ENCODE measurements at places on chromosomes 7 and 10. TPM values are rescaled to one million over a fixed set of nuclear protein-coding genes. Genes with fewer than 3 reads are reported as not detected.

GRCh38 chr7:24172856-24173255 is 111.1 kb upstream of the NPY start:
- DNase-seq, result no peak

GRCh38 chr7:88111140-88111743 is 108.6 kb downstream of the SRI start:
- DNase-seq, result peak; percentile 36

GRCh38 chr10:35972275-35972674 is 330.2 kb upstream of the FZD8 start:
- DNase-seq, result no peak

DNA sequence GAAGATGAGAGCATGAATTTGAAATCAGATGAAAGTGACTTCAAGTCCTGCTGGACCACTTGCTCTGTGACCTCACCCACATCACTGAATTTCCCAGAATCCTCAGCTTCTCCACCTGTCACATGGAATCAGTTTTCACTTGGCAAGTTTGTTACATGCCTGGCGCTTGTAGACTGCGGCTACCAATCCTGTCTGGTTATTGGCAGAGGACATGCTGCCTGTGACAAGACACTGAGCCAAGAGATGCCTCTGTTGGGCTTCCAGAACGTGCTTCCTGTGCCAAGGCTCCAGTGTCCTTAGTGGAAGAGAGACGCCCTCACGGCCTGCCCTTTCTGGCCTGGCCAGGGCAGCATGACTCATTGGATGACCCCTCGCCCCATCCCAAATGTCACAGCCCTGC is 4.4 kb upstream of the MYL10 start:
- no peak for DNase-seq

DNA sequence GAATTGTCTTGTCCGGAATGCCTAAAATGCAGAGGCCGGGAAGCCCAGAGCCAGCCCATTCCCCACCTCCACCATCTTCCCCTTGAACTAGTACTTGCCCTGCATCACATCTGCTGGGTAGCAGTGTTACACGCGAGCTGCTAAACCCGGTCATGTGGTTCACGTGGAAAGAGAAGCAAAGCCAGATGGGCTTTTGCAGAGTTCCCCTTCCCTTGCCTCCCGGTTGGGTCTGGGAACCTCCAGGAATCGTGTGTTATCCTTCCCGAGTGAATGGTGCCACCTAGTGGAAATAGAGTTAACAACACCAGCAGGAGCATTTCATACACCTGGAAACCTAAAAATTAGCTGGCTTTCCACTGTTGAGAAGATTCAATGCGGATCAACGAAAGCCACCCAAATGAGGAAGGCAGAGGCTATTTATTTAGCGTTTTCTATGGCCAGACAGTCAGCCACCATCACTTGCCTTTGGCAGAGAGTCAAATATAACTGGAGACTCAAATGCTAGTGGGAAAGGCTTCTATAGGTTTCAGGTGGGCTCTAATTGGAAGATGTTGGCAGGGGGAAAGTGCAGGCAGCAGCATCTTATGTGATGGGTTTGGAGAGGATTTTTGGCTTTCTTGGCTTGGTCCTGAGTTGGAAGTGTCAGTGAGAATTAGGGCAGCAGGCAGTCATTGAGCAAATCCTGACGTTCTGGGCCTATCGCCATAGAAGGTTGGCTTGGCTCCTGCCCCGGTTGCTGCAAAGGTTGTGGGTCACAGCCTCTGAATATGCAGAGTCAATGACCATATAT is 12.9 kb upstream of the DENND2A start:
- peak; percentile 62 for DNase-seq

DNA sequence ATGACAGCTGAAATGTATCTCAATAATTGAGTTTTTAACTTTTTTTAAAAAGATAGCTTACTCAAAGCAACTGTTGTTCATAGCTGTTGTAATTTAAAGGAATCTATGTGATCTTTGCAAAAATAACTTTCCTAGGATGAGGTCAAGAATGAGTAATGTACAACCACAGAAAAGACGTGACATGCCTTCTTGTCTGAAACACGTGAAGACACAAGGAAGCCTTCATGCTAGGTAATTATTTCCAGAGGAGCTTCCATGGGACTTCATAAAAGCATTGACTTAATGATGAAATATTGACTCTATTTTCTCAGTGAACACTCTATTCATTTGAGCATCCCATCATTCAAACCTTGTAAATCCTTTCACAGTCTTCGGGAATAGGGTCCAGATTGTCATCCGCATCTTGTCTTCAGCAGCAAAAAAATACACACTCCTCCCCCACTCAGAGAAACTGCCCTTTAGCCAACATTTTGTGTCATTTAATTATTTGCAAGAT is 528.0 kb downstream of the NRG3 start:
- no peak for DNase-seq

DNA sequence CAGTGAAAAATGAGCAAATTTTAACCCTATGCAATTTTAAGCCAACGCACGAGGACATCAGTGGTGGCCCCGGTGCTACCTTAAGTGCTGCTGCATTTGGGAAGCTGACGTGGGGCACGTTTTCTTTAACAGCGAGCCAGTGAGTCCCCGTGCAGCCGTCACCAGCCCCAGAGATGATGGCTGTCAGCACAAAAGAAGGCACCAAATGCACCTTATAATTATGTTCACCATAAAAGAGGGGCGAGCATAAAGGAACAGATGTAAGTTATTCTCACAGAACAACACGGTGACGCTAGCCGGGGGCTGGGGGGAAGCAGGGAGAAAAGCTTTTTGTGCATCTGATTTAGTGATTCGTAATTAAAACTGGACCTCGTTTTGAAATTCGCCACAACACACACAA is 260.1 kb downstream of the DNAJB6 start:
- DNase-seq, result no peak

- no peak for DNase-seq
Observed at GRCh38 chr10:73886661-73887293, 12.4 kb upstream of the CAMK2G start.

DNA sequence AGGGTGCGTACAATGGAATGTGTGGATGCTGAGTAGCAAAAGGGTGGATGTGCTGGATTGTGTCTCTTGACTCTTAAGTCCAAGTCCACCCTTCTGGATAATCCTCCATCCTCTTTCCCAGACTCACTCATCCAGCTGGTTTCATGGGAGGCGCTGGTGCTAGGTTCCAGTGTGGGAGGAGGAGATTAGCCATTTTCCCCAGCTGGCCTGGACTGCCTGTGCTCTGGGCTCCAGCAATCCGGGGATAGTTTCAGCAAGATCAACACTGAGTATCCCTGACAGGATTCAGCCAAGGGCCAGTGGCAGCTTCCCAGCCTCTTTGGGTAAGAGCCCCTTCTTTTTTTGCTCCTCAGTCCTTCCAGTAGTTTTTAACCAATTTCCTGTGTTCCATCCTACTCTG is 21.6 kb upstream of the TRIL start:
- no peak for DNase-seq

DNA sequence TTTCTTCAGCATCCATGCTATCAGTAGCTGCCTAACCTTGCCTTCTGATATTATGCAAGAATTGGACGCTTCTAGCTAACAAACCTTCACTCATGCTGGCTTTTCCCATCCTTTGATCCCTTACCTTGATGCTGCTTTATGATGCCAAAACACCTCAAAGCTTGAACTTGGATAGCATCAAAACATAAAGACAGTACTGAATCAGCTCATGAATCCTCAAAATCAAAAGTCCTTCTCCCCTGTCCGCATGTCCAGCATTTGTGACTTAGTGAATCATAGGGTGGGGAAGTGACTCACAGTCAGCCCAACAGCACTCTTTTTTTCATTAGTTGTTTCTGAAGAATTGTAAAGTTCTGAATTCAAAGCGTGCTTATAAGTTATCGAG is 89.5 kb upstream of the PIK3CG start:
- peak; percentile 76 for DNase-seq

DNA sequence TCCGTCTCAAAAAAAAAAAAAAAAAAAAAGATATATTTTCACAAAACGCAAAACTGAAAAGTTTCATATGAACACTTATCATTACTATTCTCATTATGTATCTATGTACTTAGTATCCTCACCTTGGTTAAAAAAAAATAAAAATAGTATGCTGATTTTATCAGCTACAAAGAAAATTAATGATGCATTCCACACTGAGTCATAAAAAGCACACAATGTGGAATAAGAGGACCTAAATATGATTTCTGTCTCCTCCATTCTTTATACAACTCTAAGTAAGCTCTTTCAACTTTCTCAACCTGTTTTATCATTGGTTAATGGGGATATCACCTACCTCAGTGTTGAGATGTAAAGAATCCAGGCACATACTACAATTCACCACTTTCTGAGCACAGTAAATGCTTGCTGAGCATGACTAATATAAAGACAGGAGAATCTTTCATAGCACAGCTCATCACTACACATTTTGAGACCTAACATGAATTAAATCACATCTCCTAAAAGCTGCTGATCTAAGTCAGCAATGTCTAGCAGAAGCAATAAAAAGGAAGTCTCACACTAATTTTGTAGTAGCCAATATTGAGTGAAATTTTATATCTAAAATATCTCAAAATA is 2.7 kb downstream of the SNX13 start:
- DNase-seq, result no peak

DNA sequence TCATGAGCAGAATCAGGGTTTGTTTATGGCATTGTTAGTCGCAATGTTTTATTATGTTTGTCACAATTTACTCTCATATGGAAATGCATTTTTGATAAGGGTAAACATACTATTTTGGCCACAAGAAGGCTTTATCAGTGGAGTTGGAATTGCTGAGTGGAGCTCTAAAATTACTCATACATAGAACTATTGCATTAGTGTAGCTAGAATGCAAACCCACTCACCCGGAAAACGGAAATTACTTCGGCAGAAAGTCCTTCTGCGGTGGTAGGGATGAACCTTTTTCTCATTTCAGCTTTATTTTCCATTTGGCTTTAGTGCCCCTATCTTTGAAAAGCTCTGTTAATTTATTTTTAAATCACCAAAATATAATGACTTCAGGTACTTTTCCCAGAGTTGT is 42.8 kb upstream of the NPY start:
- DNase-seq, result no peak

DNA sequence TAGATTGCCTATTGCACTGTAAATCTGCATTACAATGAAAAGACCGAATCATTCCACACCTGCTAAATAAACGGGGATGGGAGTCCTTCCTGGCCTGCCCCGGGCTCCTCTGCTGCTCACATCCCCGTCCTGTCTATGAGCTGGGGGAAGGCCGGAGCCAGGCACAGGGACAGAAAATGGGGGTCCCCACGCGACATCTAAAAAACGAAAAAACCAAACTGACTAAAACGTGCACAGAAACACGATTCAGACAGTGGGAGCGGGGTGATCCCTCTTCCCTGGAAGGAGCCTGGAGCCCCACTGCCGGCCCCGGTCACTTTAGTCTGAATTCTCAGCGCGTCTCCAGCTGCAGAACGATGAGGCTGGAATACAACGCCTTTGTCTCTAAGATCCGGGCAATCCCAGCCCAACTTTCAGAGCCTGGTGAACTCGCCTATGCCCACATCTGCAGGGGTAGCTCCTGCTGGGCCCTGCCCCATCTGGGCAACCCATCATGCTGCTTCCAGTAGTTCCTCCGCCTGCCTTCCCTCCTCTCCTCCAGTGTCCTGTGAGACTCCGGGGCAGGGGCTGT is 78.0 kb downstream of the ADARB2 start:
- no peak for DNase-seq

- no peak for DNase-seq
Observed at GRCh38 chr7:105734233-105734632, 142.2 kb downstream of the ATXN7L1 start.

GRCh38 chr10:131233611-131234258 is 77.8 kb downstream of the TCERG1L start:
- DNase-seq, result no peak

DNA sequence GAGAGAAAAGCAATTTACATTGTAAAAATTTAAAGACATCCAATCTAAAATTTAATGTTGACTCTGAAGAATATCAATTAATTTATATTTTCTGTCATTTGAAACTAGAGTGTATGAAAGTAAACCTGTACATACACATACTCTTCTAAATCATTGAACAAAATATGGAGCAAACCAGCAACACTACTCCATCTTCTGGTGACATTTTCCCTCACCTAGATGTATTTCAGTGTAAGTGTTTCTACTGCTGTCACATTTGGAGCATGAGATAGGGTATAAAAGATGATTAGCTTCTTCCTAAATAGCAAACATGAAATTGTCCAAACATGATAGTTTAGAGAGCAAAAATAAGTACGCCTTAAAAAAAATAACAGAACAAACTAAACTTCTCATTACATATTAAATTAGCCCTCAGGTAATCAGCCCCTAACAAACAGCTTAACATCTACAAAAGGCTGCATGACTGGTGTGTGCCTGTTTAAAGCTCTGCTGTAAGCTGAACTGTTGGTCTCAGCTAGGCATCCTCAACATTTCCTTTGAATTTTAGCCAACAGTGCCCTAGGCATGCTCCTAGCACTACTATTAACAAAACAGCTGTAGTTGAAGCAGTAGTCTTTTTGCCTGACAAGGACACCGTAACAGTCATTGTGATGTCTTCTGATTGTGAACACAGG is 189.8 kb downstream of the CTNNA3 start:
- DNase-seq, result no peak

GRCh38 chr10:22475651-22476600 is 130.6 kb downstream of the SPAG6 start:
- no peak for DNase-seq

DNA sequence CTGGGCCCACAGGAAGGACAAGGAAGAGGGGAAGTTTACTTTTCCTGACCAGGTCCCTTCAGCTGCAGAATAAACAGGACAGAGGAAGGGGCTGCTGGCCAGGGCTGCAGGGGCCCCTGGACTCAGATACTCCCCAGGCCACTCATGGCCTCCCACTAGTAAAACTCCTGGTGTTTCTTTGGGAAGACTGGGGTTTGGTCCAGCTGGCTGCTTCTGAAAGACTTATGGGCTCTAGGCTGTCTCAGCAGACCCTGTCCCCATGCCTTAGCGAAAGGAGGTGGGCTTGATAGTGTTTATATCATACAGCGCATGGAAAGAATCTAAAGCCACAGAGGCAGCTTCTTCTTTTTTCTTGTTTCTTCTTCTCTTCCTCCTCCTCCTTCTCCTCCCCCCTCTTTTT is 56.4 kb downstream of the PALD1 start:
- DNase-seq, result no peak

- DNase-seq, result peak; percentile 11
Observed at GRCh38 chr10:113891476-113891875, 37.0 kb downstream of the NHLRC2 start.

GRCh38 chr7:140069298-140069949 is 6.7 kb upstream of the PARP12 start:
- no peak for DNase-seq

TRPV6 gene
- total RNA-seq, result not detected

CHRM2 gene
- 3.2 TPM for total RNA-seq

DNA sequence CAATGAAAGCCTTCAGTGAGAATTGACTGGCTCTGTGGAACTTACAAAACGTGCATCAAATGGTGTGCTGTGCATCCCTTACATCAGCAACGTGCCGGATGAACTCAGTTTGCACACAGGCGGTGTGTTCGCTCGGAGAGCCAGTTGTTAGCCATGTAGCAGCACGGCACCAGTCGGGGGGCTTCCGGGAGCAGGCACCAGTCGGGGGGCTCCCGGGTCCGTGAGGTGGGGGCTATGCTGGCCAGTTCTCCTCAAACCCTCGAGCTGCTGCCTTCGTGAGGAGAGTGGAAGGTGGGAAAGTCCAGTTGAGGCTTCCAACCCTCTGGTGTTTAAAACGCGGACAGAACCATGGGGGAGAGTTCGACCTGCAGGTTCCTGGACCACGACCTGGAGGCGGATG is 34.9 kb upstream of the UTF1 start:
- DNase-seq, result no peak
